ENCODE measurements at places on chromosomes 12 and 14.

DNA sequence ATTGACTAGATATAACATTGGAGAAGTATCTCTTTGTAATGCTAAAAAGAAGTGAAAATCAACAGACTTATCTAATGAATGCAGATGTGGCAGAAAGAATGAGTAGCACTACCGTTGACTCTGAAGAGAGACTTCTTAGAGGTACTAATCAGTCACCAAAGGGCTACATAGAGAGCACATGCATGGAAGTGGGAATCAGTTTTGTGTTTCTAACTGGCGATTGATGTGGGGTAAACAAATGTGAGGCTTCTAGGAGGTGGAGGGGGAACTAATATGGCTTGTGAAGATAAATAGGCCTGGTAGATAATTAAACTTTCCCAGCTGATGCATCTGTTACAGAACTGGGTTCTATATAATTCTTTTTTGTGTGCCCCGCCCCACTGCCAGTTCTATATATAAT, 10.5 kb downstream of the COCH start:
- no peak for DNase-seq

DNA sequence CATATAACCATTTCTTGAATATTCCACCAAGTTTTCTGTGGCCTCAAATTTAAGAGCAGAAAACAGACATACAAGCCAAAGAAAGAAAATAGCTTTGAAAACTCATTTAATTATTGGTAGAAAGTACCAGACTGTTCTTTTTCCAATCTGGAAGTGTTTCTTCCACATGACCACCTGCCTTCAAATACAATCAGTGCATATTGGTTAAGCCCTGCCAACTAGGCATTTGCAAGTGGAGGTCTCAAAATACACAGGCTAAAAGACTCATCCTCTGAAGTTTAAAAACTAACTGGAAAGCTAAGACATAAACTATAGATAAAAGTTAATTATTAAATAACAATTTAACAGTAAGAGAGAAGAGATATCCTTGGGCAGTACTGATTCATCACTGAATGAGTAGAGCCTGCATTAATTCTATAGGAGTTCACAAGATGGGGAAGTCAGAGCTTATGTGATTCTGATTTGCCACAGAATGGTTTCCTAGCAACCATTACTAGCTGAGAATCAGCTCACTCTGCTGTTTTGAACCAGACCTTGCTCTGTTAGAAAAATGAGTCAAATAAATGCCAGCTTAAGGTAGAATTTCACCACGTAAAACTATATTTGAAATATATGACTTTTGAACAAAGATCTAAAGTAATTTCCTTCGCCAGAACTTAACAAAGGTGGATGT, 433.8 kb downstream of the FUT8 start:
- DNase-seq: no peak

DNA sequence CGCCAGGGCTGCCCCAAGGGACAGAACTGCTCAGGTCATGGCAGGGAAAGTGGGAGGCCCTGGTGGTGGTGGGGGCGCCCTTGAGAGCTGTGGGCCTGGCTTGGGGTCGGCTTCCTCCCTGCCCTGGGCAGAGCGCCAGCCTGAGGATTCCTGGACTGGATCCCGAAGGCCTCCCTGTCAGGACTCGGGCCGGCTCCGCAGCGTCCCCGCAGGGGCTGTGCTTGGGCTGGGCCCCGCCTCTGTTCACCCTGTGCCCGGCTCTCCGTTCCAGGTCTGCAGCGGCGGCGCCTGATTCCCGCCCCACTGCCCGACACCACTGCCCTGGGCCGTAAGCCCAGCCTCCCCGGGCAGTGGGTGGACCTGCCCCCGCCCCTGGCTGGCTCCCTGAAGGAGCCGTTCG, 39.9 kb downstream of the KIF26A start:
- no peak for DNase-seq

DNA sequence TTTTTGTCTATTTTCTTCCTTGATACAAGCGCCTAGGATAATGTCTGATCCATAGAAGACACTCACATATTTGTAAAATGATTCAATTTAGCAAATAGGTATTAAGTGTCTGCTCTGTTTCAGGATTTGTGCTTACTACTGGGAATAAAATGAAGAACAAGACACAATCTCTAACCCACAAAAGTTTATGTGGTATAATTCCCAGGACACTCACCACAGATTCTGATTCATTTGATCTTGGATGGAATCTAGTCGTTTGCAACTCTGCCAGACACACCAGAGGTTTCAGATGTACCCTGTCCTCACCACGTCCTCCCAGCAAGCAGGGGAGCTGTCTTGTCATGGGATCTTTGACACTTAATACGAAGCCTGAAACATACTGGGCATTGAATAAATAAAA, 208.3 kb downstream of the LRIG3 start:
- no peak for DNase-seq

GRCh38 chr14:61438497-61438859, 117.1 kb downstream of the PRKCH start:
- DNase-seq: no peak

GRCh38 chr14:40623643-40624042, 983.0 kb upstream of the LRFN5 start:
- DNase-seq: no peak

DNA sequence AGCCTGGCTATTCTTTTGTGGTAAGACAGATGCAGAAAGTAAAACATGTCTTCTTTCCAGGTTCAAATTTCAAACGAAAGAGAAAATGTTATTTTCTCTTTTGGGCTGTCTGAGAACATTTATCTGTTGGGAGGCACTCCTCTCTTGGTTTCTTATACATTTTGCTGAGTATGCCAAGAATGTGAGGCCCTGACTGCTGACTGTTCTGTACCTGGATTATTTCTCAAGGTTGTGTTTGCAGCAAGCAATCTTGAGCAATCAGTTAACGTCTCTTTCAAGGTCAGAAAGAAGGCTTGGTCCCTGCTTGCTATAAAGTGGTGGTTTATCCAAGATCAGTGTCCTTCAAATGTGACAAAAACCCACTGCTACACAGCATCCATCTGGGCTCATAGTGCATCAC, 9.8 kb downstream of the SSTR1 start:
- DNase-seq: no peak

GRCh38 chr12:106315523-106315922, 13.0 kb downstream of the TCP11L2 start:
- no peak for DNase-seq

- no peak for DNase-seq
Observed at GRCh38 chr14:28751467-28752058, 15.0 kb upstream of the FOXG1 start.

- no peak for DNase-seq
Observed at GRCh38 chr14:43697003-43697402, 810.1 kb downstream of the FSCB start.

GRCh38 chr12:75818863-75819262, 212.7 kb downstream of the PHLDA1 start:
- no peak for DNase-seq

- DNase-seq: no peak
Observed at GRCh38 chr12:5438671-5439200, 6.8 kb downstream of the NTF3 start.

GRCh38 chr12:41521872-41522379, 333.8 kb downstream of the PDZRN4 start:
- DNase-seq: no peak

DNA sequence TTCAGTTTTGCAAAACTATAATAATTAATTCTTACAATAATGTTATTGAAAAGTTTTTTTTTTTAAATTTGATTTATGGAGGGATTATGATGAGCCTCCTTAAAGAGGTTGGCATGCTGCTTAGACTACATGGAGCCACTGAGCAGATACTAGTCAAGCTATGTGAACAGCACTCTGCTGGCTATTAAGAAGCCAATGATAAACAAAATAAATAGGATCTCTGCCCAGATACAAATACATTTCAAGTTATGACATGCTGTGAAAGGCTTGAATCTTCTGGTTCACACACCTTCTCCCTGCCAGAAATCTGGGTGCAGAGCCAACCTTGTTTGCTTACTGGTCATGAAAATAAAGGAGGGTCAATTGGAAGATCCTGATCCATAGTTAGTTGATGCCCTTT, 107.4 kb upstream of the NAV3 start:
- DNase-seq: no peak

DNA sequence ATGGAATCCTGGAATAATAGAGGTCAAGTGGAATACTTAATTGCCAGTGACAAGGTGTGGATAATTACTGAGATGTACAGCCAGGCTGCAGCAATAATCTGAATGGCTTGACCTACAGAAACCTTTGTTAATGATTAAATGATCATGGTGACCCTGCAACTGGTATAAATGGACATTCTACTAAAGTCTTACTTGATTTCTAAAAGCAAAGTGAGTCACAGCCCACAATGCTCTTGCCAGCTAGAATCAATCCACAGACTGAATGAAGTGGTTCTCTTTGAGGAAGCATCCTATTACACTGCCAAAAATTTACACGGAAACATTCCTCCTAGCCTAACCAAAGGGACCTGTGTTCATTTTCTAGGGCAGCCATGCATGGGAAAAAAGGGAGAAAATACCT, 518.5 kb downstream of the SOX5 start:
- DNase-seq: no peak

GRCh38 chr12:50924439-50925341, 27.7 kb upstream of the HIGD1C start:
- no peak for DNase-seq

GRCh38 chr12:72836194-72836593, 564.0 kb downstream of the TRHDE start:
- DNase-seq: no peak

DNA sequence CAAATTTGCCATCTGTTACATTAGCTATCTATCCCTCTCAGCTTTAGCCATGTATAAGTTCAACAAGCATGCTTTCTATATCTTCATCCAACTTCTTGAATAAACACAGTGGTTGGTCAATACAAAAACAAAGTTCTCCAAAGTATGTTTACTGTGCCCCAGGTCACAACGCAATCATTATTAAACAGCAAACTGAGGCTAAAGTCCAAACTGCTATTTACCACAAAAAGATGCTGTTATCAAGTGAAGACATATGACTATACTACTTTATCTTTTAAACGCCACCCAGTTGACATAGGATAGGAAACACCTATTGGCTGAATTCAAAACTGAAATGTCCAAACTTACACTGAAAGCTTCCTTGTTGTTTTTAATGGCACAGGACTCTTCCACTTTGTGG, 11.7 kb downstream of the ZCCHC8 start:
- no peak for DNase-seq

GRCh38 chr14:61474015-61474414, 152.6 kb downstream of the PRKCH start:
- no peak for DNase-seq

GRCh38 chr12:108642899-108643654, 9.4 kb upstream of the SELPLG start:
- no peak for DNase-seq

- DNase-seq: no peak
Observed at GRCh38 chr14:68714991-68715924, 77.6 kb downstream of the ZFP36L1 start.

DNA sequence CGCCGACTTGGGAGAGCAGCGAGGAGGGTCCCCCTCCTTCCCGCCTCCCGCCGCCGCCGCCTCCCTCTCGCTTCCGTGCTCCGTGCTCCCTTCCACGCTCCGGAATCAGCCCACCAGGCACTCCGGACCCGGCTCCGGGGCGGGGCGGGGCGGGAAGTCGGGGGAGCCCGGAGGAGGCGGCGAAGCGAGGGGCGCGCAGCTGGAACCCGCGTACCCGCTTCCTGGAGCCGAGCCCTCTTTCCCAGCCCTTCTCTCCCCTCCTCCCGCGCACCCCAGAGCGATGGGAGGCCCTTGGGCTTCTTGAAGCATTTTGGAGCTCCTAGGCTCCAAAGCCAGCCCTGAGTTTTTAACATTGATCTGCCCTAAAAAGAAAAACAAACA, at the start of gene SYNDIG1L:
TSS of gene SYNDIG1L (minus strand) at position 9 of the 381 bp plus-strand sequence. CDS start 16,466 bp downstream, outside the sequence.
- no peak for DNase-seq

- no peak for DNase-seq
Observed at GRCh38 chr12:106197906-106198623, 49.8 kb downstream of the CKAP4 start.

DNA sequence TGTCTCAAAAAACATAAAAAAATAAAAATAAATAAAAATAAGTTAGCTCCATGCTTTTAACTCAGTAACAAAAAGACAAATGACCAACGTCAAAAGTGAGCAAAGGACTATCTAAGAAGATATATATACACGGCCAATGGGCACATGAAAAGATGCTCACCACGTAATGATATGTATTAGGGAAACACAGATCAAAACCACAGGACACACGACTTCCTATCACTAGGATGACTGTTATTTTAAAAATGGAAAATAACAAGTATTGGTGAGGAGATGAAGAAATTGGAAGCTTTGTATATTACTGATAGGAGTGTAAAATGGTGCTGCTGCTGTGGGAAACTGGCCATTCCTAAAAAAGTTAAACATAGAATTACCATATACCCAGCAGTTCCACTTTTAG, 20.2 kb upstream of the P2RX7 start:
- no peak for DNase-seq

GRCh38 chr12:78964521-78964920, 99.9 kb downstream of the SYT1 start:
- no peak for DNase-seq

DNA sequence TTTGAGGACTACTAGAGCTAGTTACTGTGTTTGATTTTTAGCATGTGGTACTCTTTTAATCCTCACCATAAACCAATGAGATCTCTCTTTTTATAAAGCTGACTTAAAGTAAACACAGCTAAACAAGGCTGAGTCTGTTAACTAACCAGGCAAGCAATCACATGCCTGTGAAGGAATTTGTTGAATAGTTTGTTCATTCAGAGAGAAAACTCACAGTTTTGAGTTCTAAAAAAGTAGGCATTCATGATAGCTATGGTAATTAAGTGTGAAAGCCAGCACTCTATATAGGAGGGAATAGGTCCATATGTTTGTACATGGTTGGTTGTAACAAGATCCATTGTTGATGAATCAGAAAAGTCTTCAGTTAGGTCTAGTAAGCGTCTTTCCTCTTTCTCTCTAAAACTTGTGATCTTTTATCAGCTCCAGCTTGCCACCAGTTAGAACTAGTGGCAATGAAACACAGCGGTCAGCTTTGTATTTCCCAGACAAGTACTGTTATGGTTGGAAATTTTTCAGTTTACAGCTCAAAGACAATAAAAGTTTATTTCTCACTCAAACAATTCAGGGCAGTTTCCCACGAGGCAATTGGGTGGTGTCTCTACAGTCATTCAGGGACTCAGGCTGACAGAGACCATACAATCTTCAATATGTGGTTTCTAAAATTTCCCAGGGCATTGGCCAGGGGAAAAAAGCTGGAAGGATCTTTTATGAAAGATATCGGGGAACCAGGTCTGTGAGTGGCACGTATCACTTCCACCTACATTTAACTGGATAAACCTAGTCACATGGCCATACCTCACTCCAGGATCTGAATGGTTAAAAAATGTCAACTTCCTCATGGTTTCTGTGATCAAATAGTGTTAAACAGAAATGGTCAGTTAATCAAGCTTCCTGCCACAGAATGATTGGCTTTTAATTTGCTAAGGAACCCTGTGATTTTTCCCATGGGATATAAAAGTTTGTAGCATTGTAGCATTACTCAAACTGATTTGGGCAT, 203.1 kb downstream of the KIF21A start:
- no peak for DNase-seq

DNA sequence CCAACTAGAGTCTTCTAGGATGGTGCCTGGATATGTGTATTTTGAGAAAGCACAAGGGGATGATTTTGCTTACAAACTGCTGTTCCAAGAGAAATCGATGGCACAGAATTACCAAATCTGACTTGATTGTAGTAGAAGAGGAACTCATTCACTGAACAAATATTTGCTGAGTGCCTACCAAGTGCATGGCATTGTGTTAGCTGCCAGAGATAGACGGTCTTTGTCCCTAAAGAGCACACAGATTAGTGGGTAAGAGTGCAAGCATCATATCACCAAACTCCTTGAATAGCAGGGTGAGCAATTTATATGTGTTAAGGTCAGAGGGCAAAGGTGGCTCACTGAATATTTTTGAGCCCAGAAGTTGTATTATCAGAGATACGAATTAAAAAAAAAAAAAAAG, 3.5 kb upstream of the FOXN3 start:
- no peak for DNase-seq

GRCh38 chr12:90611048-90611447, 343.9 kb downstream of the CCER1 start:
- no peak for DNase-seq

Measured in activated effector memory CD4-positive, alpha-beta T cell treated with Interleukin-2 at 50 U/mL for 16 hours (primary cell).